Erythroblast (primary cell): ENCODE measurements at places on chromosomes 4 and X.

DNA sequence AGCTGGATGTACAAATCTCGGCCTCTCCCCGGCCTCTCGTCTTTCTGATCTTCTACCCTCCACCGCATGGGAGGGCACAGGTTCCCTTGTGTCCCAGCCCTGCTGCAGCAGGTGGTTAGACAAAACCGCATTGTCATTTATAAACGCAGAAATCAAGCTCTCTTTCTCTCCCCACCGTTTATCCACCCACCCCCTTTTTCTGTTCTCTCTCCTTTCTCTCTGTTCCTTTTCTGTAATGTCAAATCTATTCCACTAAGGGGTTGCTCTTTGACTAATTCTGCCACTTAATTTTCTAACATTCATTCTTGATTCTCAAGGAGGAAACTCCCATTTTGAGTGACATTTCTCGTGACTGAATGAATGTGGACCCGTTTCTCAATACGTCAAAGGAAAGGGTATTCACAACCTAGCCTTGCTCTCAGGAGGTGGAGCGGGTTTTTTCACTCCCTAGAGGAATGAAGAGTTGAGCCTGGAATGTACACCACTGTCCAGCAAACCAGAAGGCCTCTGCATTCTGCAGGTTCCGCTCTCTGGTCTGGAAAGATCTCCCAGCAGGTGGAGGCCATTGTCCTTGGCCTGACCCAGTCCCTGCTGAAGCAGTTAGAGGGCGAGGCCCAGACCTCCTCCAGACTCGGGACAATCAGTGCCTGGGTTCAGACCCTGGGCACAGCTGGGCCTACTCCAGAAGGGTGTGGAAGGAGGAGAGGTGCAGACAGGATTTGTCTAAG, 70.9 kb upstream of the ENPP6 start:
- DNase-seq = no peak

- no peak for DNase-seq
These were observed 697 bp downstream of the ZNF280C start for GRCh38 chrX:130267956-130268448.

DNA sequence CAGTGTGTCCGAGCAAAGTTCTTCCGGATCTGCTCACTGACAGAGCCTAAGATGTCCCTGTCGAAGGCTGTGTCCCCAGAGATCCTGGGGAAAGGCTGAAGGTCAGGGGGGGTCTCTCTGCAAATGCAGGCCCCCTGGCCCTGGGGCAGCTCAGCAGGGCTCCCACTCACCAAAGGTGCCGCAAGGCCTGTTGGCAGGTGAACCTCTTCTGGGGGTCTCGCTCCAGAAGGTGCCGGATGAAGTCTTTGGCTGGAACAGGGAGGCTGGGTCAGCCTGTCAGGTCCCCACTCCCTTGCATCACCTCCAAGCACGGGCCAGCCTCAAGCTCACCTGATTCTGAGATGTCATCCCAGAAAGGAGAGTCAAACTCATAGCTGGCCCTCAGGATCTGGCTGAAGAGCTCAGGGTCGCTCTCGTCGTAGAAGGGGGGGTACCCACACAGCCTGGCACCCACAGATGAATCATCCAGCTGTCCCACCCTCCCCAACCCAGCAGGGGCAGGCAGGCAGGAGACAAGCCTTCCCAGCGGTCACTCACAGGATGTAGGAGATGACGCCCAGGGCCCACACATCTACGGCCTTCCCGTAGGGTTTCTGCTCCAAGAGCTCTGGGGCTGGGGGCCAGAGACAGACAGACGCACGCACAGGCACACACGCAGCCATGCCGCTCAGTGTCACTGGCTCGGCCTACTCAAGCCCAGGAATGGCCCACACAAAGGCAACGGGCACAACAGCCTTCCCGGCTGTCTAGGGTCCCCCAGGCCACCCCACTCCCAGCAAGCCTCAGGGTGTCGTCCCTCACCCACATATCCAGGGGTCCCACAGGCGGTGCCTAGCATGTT, 2.6 kb downstream of the PNCK start:
- no peak for DNase-seq

DNA sequence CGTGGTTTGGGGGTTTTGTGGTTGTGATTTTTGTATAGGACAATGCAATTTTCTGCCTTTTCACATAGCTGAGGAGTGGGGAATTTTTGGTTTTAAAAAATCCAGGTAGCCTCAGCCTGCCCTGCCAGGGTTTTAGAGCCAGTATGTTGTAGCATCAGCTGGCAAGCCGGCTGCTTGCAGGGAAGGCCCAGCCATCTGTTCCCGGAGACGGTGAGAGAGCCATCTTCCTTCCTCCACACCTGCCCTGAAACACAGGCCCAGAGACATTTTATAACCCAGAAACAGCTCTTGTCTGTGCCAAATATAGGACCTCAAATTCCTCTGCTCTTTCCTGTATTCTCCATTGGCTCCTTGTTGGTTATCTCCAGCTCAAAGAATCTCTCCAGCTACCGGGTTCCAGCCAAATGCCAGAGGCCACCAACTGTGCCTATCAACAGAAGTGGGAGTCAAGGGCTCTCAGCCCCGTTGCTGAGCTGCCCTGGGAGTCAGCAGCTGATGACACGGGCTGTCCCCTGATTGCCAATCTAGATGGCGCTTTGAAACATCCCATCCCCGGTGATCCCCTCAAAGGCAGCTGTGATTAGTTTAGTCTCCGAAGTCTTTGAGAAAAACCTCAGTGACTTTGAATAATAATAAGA, 595.2 kb downstream of the MID1IP1 start:
- no peak for DNase-seq

DNA sequence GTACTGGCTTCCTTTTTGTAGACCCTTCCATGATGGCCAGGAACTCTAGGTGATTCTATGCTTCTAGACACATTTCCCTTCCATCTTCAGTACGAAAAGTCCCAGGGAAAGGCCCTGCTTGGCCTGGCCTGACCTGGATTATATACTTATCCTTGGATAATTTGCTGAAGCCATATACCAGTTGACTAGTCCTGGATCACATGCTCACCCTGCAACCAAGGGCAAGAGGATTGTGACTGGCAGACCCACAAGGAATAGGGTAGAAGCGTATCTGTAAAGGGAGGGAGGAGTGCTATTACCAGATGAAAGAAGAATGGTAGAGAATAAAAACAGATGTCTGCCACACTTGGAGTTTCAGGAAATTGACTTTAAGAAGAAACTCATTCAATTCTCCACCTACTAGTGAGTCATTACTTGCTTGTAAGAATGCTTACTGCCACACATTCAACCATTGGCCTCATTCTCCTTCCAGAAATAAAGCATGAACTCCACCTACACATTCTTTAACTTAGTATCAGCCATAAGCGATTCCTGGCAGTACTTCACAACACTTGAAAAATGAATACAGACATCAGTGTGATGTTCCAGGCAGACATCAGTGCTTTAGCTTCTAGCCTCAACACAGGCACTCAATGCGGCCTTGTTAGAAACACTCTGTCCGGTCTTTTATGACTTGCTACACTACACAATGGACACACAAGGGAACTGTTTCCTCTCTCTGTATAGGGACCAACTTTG, 141.8 kb downstream of the CBR4 start:
- no peak for DNase-seq

- no peak for DNase-seq
These were observed 30.2 kb downstream of the TENM3 start for GRCh38 chr4:182273191-182273935.
